HT-29 (cell line): ENCODE measurements at places on chromosomes 1 and 21.

DNA sequence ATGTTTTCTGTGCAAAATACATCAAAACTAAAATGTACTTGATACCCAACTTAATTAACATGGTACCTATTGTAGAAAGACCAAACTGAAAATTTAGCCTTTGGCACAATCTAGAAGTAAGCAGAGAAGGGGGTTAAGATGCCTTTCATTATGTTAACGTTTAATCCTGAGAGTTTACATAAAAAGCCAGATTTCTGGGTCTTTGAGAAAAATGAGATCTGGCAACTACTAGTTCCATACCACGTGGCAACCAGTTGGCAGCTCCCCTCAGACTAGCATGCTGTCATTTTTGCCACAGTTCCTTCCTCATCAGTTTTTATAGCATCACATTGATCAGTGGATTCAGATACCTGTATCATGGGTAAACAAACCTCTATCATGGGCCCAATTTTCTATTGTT lies 1.5 kb downstream of the RO60 start:
- peak; percentile 7 for DNase-seq

DNA sequence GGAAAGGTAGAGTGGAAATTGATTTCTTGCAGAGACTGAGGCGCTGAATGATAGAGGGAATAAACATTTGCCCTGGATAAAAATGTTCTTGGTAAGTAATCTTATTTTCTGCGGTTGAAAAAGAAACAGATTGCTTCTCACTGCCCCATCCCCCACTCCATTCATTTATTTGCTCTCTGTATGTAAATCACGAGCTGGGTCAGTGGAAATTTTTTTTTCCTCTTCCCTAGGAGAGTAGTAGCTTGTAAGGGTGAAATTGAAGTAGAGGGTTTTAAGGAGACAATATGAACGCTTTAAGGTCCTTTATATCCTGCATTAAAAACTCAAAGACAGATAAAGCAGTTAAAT lies 1.4 kb upstream of the BRINP3 start:
- DNase-seq, result no peak

- no peak for DNase-seq
These were observed 271.8 kb downstream of the HLX start for GRCh38 chr1:221150996-221151395.

DNA sequence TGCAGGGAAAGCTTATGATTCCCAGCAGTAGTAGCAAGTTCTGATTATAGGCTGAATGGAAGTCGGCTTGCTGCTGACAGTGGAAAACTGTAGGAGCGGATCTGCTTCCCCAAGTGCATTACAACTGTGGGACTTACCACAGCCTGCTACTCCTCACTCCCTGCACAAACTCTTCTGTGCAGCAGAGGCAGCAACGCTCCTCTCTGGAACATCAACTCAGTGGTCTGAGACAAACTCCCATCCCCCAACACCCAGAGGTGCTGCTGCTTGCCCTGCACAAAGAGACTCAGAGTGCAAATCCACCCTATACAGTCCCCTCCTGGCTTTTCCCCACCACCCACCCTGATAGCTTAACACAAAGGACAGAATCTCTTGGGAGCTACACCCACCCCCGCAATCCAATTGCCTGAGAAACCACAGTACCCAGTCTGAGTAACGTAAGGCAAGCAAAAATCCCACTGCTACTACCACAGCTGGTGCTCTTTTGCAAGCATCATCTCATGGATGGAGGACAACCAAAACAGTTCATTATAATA lies 1455.2 kb downstream of the AMY1C start:
- no peak for DNase-seq

DNA sequence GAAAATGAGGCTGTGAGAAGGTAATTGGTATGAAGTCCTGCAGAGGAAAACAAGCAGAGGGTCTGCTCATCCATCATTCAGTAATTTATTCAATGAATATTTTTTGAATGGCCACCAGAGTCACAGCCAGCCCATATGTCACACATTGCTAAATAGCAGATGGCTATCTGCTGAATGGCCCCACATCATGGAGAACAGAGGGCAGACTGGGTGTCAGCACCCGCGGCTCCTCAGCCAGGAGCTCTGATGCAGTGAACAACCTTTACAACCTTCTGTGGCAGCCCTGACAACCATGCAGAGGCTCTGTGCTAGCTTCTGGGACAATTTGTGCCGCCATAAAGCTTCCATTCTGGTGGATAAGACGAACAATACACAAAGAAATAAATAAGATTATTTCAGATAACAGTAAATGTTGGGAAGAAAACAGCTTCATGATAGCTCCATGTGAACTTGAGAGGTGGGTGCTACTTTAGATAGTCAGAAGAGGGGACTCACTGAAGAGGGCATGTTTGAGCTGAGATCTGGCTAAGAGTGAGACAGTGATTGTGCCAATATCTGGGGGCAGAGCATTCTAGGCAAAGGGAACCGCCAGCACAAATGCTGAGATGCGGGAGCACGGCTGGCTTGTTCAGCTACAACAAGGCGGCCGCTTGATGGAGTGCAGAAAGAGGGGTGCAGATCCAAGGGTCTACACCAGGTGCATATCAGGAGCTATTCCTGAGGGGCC lies 2.8 kb upstream of the C1orf210 start:
- no peak for DNase-seq
